CD4-positive, alpha-beta T cell treated with Interleukin-10 for 1 hour (primary cell): ENCODE measurements at places on chromosomes 6 and 20.
A peak's percentile ranks its signal among the peaks of the same experiment; 100 is the strongest.

GRCh38 chr6:1187293-1188131 lies 124.4 kb upstream of the FOXQ1 start:
- no peak for DNase-seq

DNA sequence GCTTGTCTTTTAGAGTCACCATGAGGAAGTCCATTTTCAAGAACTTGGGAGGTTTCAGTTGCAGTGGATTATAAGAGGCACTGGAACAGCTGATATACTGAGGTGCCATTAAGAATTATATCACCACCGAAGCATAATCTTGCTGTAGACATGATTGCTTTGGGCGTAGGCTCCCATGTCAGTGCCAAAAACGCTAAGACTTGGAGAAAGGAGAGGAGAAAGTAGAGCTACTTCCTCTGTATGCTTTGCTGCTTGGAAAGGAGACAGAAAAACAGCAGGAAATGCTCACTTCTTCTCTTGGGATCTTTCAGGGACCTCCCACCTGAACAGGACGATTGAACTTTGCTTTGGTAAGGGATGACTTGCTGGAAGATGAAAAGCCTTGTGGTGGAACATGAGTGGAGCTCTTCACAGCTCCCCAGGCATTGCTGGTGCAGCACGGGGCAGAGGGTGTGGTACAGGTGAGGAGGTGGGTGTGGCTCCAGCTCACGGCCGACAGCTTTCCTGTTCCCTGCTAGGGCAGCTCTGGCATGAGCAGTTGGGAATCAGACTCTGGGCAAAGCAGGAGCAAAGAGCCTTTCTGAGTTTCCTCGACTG lies 190.4 kb upstream of the JAG1 start:
- DNase-seq = no peak

- DNase-seq = no peak
Observed at GRCh38 chr20:5776077-5776476, 25.9 kb downstream of the SHLD1 start.

GRCh38 chr6:136961848-136962247 lies 39.7 kb downstream of the SLC35D3 start:
- DNase-seq = no peak

DNA sequence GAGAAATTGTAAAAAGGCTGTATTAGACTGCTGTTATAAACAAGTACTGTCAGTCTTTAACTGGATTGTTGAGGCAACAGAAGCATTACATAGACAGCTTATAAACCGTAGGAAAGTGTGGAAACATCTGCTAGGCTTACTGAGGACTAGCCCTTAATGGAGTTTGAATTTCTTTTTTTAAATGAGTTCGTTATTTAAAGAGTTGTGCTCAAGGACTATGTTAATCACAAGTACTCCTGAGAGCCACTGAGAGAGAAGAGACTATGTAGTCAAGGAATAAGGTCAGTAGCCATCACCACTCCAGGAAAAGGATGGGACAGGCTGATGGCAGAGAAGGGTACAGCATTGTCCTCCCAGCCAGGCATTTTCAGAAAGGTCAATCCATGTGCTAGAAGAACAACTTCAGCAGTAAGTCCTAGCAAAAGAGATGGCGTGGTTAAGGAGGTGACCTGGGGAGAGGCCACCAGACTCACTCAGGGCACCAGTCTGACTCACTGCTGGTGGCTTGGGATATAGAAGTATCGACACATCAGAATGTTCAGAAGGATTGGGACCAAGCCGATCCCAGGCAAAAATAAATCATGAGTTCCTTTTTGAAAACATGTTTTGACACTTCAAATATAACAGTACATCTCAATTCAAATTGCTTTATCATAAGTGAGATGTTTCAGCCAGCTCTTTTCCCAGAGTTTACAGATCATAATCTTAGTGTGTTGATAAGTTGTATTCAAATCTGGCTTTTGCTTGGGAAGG lies 6.4 kb downstream of the RPS12 start:
- no peak for DNase-seq

DNA sequence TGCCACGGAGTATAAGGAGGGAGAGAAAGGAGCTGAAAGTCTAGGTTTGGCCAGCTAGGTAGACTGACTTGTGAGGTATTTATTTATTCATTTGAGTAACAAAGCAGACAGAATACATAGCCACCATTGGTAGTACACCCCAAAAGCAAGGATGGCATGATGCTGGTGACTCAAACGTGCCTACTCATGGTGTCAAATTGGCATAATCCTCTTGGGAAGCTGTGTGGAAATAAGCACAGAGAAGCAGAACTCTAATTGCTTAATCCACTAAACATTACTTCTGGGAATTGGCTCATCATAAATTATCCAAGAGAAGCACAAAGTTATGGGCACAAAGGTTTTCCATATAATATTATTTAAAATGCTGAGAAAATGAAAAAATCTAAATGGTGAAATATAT lies 2.5 kb downstream of the DEFB132 start:
- DNase-seq = no peak

GRCh38 chr20:20215976-20216727 lies 151.8 kb upstream of the INSM1 start:
- peak; percentile 29 for DNase-seq

GRCh38 chr6:73688351-73688750 lies 7.7 kb upstream of the CD109 start:
- DNase-seq = no peak

GRCh38 chr6:68740828-68741500 lies 105.9 kb downstream of the ADGRB3 start:
- DNase-seq = no peak

- no peak for DNase-seq
Observed at GRCh38 chr20:25150016-25150415, 45.5 kb upstream of the ENTPD6 start.

DNA sequence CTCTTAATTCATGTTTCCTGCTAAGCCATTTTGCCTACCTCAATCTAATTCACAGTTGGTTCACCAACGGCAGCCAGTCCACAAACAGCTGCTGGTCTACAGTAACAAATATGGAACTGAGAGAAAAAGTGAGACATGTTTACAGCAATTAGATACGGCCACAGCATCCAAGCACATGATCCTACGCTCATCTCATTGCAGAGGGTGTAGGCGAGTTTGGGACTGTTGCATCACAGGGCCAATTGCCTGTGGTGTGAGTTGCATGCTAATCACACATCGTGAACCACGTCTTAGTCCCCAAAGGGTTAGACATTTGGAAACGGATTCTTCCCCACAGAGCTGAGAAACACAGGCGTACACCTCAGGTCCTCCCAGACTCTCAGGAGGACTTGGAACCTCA lies 166.9 kb downstream of the EYA2 start:
- no peak for DNase-seq

DNA sequence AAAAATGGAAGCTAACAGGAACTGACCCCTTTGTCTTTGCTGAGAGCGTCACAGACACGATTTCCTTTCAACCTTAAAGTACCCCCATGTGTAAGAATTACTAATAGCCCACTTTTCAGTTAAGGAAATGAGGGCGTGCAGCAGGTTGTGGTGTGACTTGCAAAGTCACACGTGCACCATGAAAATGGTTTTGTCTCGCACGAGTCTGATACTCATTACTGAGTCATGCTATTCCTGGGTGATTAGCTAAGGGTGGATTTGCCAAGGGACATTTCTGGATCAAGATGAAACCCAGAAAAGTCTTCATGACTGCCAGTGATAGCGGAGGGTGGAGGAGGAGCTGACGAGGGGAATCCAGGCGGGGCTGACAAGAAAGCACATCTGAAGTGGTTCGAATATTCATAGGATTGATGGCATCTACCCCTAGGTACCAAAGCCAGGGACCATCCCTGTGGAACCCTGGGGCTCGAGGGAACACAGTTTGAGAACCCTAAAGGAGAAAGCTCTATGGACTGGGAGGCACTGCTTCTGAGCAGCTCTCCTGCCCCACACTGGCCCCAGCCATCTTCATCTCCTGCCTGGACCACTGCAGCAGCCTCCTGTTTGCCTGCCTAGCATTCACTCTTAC lies 12.1 kb upstream of the NFATC2 start:
- DNase-seq = no peak

DNA sequence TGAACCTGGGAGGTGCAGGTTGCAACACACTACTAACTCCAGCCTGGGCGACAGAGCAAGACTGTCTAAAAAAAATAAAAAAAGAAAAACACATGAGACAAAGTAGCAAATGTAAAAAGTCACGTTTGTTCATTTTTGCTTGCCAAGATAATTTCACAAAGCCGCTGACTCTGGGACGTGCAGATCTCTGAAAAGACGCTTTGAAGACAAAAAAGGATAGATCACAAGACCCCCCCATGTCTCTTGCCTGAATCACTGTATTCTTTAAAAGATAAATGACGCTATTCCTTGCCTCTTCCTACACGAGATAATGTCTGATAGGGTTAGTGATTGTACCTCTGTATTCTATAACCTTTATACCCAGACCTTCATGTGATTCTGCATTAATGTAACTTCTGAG lies 23.3 kb upstream of the STXBP5 start:
- no peak for DNase-seq

DNA sequence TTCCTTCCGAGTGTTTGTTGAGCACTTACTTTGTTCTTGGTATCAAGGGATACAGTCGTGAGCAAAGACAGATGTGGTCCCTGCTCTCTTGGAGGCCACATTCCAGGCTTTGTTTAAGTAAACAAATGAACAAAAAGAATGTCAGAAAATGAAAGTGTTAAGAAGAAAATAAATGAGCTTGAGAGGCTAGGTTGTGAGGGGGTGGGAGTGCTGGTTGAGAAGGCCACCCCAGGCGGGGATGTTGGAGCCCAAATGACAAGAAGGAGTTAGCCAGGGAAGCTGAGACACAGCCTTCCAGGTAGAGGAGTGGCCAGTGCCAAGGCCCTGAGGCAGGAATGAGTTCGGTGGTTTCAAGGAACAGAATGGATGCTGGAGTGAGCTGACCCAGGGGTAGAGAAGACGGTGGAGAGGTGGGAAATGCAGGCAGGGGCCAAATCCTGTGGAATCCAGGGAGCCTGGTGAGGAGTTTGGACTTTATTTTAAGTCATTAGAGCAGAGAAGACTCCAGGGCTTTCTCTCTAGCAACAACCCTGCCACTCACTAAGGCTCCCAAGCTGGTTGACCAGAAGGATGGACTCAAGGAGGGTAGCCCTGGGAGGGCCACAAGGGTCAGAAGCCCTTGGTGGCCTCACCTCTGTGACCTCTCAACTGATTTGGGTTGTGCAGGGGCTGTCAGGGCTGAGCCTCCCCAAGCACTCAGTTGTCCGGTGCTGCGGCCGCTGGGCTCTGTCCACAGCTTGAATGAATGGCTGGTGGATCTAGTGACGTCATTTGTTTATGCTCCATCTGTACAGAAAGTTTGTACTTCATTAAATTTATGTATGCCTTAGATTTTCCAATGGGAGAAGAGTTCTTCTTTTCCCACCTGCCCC lies 66.0 kb upstream of the STX16 start:
- DNase-seq = no peak

GRCh38 chr6:43171707-43172103 lies 636 bp downstream of the SRF start:
- peak; percentile 33 for DNase-seq

- peak; percentile 61 for DNase-seq
Observed at GRCh38 chr6:138455746-138456400, 43.4 kb downstream of the NHSL1 start.

DNA sequence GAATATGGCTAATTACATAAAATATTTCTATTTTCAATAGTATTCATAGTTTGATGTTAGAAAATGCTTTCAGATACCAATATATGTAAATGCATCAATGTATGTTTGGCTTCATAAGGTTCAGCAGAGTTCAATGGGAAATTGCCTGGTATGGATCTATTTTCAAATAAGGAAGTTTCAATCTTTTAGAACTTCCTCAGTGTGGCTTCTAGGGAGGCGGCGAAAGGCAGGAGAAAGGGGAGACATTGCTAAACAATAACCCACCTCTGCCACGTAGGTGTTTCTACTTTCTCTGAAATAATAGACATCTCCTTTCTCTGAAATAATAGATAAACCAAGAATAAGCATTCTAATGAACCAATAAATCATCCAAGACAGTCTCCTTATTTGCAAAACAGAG lies 237.7 kb upstream of the RAB32 start:
- DNase-seq = no peak

DNA sequence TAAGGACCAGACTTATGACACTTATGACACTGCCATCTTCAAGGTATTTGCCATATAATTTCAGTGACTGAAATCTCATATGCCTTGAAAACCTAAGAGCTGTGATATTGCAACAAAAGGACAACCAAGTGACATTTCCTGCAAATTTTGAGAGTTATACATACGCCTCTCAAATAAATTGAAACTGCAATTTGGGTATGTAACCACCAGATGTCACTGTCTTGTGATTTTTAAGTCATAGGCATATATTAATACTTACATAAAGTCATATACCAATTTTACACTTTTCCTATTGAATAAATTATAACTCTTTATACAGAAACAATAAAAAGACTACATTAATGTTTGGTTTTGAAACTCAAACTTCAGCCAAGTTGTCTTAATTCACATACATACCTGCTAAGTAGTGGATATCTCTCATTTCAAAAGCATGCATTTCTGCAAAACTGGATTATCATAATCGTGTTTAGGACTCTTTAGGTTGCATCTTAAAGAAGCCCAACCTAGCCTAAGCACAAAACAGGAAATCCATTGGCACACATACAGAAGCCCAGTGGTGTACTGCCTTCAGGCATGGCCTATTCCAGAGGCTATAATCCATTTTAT lies 180.2 kb downstream of the PACRG start:
- DNase-seq = peak; percentile 6

GRCh38 chr6:40713002-40713719 lies 126.0 kb upstream of the LRFN2 start:
- no peak for DNase-seq

DNA sequence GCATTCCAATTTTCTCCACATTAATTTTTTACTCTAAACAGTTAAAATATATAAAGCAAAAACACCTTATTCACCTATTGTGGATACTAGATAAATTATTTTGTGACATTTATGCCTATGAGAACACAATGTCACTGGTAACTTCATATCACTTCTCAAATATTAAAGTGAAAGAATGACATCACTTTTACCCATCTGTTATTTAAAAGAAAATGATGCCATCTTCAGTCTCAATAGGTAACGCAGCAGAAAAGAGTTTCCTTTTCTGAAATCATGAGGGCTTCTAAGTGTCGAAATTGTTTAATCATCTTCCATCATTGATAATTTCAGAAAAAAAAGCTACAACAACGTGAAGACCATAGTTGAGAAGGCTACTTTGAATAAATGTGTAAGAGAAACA lies 2.9 kb downstream of the HAO1 start:
- DNase-seq = no peak

GRCh38 chr6:21842875-21843645 lies 249.5 kb downstream of the SOX4 start:
- no peak for DNase-seq

GRCh38 chr6:30684386-30685156 lies 1.9 kb downstream of the PPP1R18 start:
- peak; percentile 61 for DNase-seq

DNA sequence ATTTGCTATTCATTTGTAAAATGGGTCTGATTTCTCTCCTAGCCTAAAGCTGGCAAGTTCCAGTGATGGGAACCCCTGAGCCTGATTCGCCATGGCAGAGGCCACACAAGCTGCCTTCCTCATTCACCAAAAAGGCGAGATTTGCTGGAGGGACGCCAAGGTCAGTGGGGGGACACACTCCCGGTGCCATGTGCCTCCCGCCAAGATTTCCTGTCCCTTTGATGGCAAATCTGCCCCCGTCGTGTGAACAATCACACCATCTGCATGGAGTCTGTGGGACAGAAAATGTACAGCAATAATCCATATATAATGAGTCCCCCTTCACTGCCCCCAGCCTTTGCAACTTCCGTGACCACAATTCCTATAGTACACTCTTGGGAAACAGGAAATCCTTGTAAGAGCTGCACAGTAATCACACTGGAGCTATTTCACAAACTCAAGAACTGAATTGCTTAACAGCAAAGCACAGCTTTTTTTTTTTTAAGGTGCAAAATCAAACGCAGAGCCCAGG lies 15.7 kb upstream of the IGF2R start:
- DNase-seq = no peak
